ENCODE measurements at places on chromosomes 2 and 18. TPM values are rescaled to one million over a fixed set of nuclear protein-coding genes. Genes with fewer than 3 reads are reported as not detected.

The ADGRF3 gene
- 0.11 TPM for total RNA-seq

The CTNNA2 gene
- 0.33 TPM for total RNA-seq

The IRS1 gene
- 14.9 TPM for total RNA-seq

The ARHGAP25 gene
- total RNA-seq, result 0.29 TPM

The ARHGEF4 gene
- total RNA-seq, result 7.8 TPM

The FECH gene
- 35.7 TPM for total RNA-seq

The RNF152 gene
- total RNA-seq, result 0.13 TPM

The ZNF521 gene
- not detected for total RNA-seq

The PDE1A gene
- total RNA-seq, result 0.17 TPM

The LIPG gene
- total RNA-seq, result 0.17 TPM

The AQP12B gene
- total RNA-seq, result not detected

The RESP18 gene
- total RNA-seq, result not detected

The APCDD1 gene
- 0.07 TPM for total RNA-seq

The SEPTIN2 gene
- total RNA-seq, result 283 TPM

The SLC4A3 gene
- total RNA-seq, result 2.9 TPM

The MOB1A gene
- total RNA-seq, result 90.9 TPM

The MYOM1 gene
- 0.13 TPM for total RNA-seq

The RALBP1 gene
- total RNA-seq, result 25.1 TPM

The EFR3B gene
- 10.0 TPM for total RNA-seq

The DCDC2C gene
- total RNA-seq, result 0.26 TPM

The VIT gene
- not detected for total RNA-seq

The DPY30 gene
- 104 TPM for total RNA-seq

The SLC23A3 gene
- 0.75 TPM for total RNA-seq

The B3GNT7 gene
- total RNA-seq, result 3.0 TPM

The RGPD8 gene
- 4.4 TPM for total RNA-seq

The UGT1A8 gene
- total RNA-seq, result 0.06 TPM

The HJURP gene
- 56.5 TPM for total RNA-seq

The CROCC2 gene
- not detected for total RNA-seq

The GPR39 gene
- total RNA-seq, result 5.9 TPM

The KCNF1 gene
- total RNA-seq, result 30.5 TPM

The CD8A gene
- total RNA-seq, result 0.51 TPM

The NPC1 gene
- total RNA-seq, result 134 TPM

The GREB1 gene
- 3.9 TPM for total RNA-seq

The DTNA gene
- 0.14 TPM for total RNA-seq

The TCF7L1 gene
- 11.6 TPM for total RNA-seq

The DOCK10 gene
- total RNA-seq, result 27.3 TPM

The L3MBTL4 gene
- not detected for total RNA-seq

The CACNB4 gene
- total RNA-seq, result 0.19 TPM

The B3GNT2 gene
- 43.3 TPM for total RNA-seq

The RASGRP3 gene
- total RNA-seq, result 0.81 TPM

The MFSD6 gene
- 39.4 TPM for total RNA-seq

The PER2 gene
- 8.3 TPM for total RNA-seq

The TLX2 gene
- 0.31 TPM for total RNA-seq

The BOLA3 gene
- 119 TPM for total RNA-seq

The AKAIN1 gene
- total RNA-seq, result not detected

The SKOR2 gene
- total RNA-seq, result not detected

The KCNE4 gene
- 0.46 TPM for total RNA-seq

The IL1A gene
- 0.19 TPM for total RNA-seq

The MEP1B gene
- total RNA-seq, result 0.05 TPM

The CABLES1 gene
- total RNA-seq, result 15.2 TPM

The MAP2 gene
- total RNA-seq, result 1.2 TPM

The DSG2 gene
- total RNA-seq, result 64.0 TPM

The EIPR1 gene
- total RNA-seq, result 37.9 TPM

The C1QL2 gene
- total RNA-seq, result 0.86 TPM

Data from A549 treated with dexamethasone at 1 μM for 4 hours (cell line).